ENCODE measurements at places on chromosomes 3 and 15.

DNA sequence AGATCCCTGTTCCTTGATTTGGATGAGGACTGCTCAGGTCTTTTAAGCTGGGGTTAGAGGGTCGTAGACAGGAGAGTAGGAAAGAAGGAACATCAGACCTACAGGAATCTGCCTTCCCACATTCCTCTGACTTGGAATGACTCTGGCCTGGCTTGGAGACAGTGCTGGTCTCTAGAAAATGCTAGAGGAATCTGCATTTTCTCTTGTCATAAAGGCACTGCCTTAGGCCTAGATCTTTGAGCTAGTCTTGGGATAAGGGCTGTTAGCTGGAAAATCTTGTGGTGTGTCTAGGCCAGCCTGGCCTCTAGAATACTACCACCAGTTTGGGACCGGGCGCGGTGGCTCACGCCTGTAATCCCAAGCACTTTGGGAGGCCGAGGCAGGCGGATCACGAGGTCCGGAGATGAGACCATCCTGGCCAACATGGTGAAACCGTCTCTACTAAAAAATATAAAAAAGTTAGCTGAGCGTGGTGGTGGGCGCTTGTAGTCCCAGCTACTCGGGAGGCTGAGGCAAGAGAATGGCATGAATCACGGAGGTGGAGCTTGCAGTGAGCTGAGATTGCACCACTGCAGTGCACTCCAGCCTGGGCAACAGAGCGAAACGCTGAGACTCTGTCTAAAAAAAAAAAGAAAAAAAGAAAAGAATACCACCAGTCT lies 17.3 kb upstream of the BSN start:
- DNase-seq, result no peak

- no peak for DNase-seq
These were observed 758 bp downstream of the SELENOK start for GRCh38 chr3:53890726-53891475.

GRCh38 chr3:72145506-72146380 lies 360.8 kb upstream of the PROK2 start:
- no peak for DNase-seq

DNA sequence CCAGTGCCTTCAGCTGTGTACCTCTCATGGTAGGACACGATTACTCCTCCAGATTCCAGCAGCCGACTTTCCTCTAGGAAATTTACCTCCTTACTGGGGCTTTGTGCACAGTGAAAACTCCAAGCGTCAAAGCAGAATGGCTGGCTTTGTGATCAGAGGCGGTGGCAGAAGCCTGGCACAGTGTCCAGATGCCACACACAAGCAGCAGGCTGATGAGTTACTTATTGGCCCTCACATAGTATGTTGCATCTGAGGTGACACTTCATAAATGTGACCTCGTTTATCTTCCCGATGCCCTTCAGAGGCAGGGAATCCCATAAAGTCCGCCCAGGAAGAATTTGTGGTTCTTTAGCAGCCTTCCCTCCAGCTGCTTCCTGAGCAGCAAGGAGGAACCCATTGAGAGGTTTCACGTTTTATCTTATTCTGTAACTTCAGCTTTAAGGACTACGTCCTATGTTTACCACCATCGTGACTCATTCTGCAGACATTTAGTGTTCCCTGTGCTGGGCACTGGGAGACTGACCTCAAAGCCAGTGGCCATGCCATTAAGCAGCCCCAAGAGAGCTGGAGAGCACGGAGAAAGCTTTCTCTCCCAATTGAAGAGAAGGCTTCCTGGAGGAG lies 107.1 kb upstream of the C15orf61 start:
- no peak for DNase-seq

- DNase-seq, result no peak
These were observed 1.5 kb downstream of the SLC6A11 start for GRCh38 chr3:10817506-10817905.

DNA sequence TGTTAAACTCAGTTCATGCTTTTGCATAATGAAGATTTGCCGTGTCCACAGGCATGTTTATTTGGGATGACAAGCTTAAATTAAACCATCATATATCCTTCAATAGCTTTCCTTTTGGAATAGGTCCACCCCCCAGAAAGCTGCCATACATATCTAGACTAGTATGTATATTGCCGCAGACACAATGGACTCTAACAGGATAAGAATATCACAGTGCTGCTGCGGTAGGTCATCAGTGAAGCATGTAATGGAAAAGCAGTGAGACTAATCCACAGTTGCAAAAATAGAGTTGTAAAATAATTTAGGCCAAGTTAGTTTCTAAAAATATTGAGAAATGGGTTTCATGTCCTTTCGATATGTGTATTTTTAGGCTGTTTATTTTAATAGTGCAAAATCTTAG lies 819.9 kb upstream of the DPPA4 start:
- DNase-seq, result no peak

DNA sequence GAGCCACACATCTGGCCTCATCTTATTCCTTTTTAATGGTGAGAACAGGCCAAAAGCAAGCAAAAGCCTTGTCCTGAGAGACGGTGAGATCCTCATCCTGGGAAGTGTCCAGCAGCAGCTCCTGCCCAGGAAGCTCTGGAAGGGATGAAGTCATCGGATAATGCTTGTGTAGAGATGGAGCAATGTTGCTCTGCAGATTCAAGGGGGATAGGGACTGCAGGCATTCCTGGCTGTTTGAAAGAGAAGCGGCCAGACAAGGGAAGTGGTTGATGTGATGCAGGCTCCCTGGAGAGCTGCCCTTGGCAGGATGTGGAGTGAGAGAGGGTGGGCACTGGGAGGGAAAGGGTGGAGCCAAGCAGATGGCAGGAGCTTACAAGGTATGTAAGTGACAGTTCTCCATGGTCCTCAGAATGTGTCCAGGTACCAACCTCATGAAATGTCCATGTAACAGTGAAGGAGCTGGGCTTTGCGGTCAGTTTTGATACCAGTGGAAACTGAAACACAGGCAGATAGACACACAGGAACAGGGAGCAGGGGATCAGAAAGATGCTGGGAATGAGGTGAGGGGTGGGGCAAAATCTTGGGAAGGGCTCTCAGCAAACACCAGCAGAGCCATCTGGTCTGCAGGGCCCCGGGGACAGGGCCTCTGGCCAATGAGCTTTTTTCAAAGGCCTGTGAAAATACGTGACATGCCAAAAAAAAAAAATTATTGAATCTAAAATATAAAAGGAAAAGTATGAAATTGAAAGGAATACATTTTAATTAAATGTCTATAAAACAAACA lies 32.2 kb upstream of the LACTB start:
- no peak for DNase-seq

- DNase-seq, result no peak
These were observed 25.4 kb downstream of the COMMD2 start for GRCh38 chr3:149726716-149727407.

- DNase-seq, result no peak
These were observed 4.6 kb upstream of the TBL1XR1 start for GRCh38 chr3:177201700-177202397.

GRCh38 chr3:155192957-155193746 lies 100.3 kb downstream of the STRIT1 start:
- no peak for DNase-seq

GRCh38 chr3:154334973-154335420 lies 10.7 kb upstream of the DHX36 start:
- no peak for DNase-seq

DNA sequence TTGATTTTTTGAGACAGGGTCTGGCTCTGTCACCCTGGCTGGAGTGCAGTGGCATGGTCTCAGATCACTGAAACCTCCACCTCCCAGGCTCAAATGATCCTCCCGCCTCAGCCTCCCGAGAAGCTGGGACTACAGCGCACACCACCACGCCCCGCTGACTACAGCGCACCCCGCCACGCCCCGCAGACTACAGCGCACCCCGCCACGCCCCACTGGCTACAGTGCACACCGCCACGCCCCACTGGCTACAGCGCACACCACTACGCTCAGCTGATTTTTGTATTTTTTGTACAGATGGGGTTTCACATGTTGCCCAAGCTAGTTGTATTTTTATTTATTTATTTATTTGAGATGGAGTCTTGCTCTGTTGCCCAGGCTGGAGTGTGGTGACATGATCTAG lies 35.6 kb downstream of the SLC51A start:
- DNase-seq, result no peak
